ENCODE measurements at places on chromosomes 6 and 20. TPM values are rescaled to one million over a fixed set of nuclear protein-coding genes. Genes with fewer than 3 reads are reported as not detected.

DNA sequence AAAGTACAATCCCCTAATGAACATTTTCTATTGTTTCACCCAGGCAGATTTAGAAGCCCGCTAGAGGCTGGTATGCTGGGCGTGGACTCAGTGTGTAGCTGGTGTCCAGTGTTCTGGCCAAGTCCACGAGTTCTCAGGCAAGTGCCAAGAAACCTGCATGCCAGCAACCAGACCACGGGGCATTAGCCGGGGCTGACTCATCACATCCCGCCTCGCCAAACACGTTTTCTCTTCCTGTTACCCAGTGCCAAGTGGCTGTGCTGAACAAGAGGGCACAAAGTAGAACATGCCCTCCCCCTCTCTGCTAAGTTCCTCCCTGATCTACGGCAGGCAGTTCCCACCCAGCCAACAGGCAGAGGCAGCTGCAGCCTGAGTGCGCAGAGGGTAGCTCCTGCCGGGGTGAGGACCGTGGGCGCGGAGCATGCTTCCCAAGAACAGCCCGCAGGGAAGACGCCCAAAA is 29.6 kb downstream of the RAMACL start:
- no peak for DNase-seq

DNA sequence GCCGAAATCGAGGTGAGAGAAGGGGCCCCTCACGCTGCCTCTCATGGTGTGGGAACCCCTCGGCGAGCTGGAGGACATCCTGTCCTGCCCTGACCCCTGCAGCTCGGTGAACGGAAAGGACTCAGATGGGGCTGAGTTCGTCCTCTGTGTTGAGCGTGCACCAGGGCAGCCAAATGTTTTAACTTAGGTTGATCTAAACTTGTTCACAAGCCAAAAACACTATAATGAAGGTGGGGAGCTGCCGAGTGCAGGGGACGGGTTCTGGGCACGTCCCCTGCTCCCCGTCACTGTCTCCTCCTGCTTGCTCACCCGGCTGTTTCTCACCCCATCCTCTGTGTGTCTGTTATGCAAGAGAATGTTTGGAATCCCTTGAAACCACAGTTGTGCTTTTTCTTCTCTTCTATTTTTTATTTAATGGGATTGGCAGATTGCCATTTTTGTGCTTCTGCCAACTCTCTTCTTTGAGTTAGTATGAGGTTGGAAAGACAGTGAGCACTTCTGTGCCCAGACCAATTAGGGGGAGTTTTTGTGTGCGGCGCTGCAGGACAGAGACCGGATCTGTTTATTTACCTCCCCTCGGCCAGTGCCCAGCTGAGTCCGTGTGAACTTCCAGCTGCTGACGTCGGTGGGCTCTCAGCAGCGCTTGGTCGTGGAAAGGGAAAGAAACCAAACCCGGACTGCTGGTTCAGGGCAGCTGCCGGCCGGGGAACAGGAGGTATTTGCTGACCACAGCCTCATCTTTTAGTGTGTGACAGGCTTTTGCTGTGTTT is 158.1 kb downstream of the DTNBP1 start:
- peak; percentile 97 for DNase-seq

DNA sequence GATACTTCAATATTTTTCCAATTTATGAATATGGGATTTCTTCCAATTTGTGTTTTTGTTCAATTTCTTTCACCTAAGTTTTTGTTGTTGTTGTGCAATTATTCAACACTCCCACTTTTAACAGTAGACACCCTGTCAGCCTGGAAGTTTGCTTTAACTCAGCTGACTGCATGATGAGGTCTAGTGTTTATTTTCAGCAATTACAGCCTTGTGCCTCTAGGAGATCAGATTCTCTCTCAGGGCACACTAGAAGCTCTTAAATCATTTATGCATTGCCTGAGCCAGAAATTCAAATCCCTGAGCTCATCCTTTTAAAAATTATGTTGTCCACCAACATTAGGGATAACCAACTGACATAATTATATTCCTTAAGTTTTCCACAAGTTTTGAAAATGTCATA is 85.7 kb downstream of the MRAP2 start:
- no peak for DNase-seq

WFDC5 gene
- polyA plus RNA-seq: not detected

GRCh38 chr6:31558631-31559500 is 11.5 kb downstream of the NFKBIL1 start:
- no peak for DNase-seq

GRCh38 chr20:1369970-1370369 is 22.9 kb downstream of the FKBP1A start:
- DNase-seq: no peak

GRCh38 chr20:23225407-23226060 is 125.1 kb upstream of the NXT1 start:
- no peak for DNase-seq

B3GAT2 gene
- 0.02 TPM for polyA plus RNA-seq

GRCh38 chr6:47690791-47691190 is 7.6 kb upstream of the ADGRF4 start:
- no peak for DNase-seq

- DNase-seq: peak; percentile 18
Observed at GRCh38 chr20:9609887-9610502, 95.6 kb downstream of the LAMP5 start.

- DNase-seq: no peak
Observed at GRCh38 chr6:15508441-15508871, 154.4 kb downstream of the DTNBP1 start.

All from BJ (cell line).